Activated CD4-positive, CD25-positive, alpha-beta regulatory T cell (primary cell): ENCODE measurements at places on chromosomes 7 and 10.

DNA sequence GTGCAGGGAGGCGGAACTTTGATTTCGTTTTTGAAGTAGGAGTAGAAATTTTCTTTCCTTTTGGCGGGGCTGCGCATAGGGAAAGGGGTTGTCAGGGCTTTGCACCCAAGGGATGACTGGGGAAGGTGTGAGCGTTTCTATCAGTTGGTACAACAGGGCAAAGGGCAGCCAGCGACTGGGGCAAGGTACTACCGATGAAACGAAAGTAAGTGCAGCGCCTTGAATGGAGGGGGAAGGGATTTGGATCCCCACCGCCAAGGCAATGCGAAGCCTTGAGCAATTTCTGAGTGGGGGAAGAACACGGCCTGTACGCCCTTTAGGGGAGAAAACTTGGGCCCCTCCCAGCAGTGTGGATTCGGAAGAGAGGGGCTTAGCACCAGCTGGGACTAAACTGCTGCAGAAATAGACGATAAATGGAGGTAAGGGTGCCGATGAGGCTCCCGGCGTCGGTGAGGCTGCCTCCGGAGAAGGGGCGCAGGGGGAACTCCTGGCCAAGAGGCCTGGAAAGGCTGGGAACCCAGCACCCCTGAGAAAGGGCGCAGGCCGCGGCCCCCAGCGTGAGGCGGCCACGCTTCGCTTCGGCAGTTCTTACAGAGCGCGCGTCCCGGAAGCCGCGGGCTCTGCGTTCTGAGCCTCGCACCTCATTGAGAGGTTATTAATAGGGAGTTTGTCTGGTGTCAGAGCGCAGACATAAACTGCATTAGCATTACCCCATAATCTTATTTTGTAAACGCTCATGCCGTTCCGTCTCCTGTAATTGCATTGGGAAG lies 10.0 kb upstream of the TLX1 start:
- no peak for DNase-seq

- DNase-seq, result no peak
Observed at GRCh38 chr10:127145173-127145572, 51.2 kb downstream of the INSYN2A start.

- no peak for DNase-seq
Observed at GRCh38 chr7:105210721-105211205, 178.0 kb downstream of the SRPK2 start.

- no peak for DNase-seq
Observed at GRCh38 chr7:91228327-91228726, 35.9 kb upstream of the FZD1 start.
